ENCODE measurements at places on chromosomes 2 and 18. TPM values are rescaled to one million over a fixed set of nuclear protein-coding genes. Genes with fewer than 3 reads are reported as not detected.

DNA sequence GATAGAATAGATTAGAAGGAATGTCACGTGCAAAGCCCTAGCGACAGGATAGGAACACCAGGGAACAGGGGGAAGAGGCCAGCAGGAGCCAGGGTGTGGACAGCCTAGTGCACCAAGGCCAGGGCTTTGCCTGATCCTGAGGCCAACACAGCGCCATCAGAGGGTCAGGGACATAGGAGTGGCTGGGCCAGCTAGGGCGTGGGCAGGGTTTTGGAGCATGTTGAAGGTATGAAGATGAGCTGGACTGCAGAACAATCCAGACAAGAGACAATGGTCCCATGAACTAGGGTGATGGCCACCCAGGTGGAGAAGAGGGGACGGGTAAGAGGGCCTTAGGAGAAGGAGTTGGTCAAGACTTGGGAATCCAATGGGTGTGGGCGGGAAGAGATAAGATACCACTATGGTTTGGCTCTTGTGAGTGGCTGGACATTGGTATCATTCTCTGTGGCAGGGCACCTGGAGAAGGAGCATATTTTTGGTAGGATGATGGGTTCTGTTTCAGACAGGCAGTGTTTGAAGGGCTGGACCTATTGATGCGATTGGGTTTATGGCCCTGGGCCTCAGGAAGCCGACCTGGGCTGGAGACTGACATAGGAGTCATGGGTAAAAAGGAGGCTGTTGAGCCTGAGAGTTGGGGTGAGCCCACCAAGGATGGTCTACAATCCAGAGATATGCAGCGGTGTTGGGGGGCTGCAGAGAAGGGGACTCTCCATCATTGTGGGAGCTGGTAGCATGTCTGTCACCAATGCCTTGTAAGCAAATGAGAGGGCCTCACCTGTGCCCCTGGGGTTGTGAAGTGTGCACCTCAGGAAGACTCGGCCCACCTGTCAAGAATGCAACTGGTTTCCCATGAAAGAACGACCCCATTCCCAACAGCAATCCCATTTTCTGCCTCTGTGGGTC lies 2.0 kb upstream of the HS1BP3 start:
- no peak overlapping the region for H3K4me3 ChIP-seq
- H3K27ac ChIP-seq: no peak overlapping the region
- peaks cover 32% of the 10 kb centered on the region for H3K4me1 ChIP-seq
- H3K27me3 ChIP-seq: peaks cover 17% of the 10 kb centered on the region
- no peak for DNase-seq

COQ10B gene
- total RNA-seq: 24.3 TPM

DNA sequence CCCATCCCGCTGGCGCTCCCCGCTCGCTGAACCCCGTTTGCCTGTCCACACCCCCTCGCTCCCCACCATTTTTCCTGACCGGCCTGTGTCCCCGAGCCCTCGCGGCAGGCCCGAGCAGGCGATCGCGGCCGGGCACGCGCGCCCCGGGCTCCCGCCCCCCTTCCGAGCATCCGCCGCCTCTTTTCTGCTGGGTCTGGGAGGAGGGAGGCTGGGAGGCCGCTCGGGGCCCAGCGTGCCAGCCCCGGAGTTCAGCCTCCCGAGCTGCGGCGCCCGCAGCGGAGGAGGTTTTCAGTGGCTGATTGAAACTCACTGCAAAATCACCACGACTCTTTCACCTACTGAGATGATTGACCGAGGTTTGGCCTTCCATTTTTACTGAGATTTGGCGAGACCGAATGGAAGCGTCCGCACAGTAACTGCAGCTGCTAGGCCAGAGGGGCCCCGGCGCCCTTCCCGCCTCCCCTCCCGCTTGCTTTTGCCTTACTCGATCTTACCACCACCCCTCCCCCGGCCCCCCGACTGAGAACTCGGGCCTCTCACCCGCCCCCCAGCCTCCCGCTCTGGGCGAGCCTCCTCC lies 4.8 kb downstream of the SOX11 start:
- H3K27me3 ChIP-seq: no peaks in the 10 kb centered on the region
- peaks cover 33% of the 10 kb centered on the region for H3K36me3 ChIP-seq
- peak overlapping the region; percentile 85 for H3K27ac ChIP-seq
- peaks cover 45% of the 10 kb centered on the region for H3K4me1 ChIP-seq

DNA sequence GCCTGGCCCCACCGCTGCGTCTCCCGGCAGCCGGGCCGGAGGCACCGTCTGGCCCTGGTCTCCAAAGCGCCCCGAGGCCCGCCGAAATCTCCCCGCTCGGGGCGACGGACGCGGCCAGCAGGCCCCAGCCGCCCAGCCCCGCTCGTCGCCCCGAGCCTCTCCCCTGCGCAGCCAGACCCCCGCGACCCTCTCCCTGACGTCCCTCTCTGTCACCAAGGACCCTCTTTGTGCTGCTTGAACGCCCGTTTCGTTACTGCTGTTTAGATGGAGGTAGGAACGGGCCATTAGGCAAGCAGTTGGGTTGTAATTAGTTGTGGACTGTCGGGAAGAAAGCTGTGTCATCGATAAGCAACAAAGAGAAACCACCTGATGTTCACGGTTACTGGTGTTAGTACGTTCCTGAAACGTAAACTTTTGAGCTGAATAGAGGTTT lies 686 bp downstream of the UBXN4 start:
- peaks cover 34% of the 10 kb centered on the region for H3K4me1 ChIP-seq
- H3K27me3 ChIP-seq: no peaks in the 10 kb centered on the region
- H3K27ac ChIP-seq: peak overlapping the region; percentile 99
- H3K36me3 ChIP-seq: peaks cover 12% of the 10 kb centered on the region
- peak; percentile 86 for DNase-seq

ZNF397 gene
- total RNA-seq: 24.5 TPM

LRATD1 gene
- not detected for total RNA-seq

DNA sequence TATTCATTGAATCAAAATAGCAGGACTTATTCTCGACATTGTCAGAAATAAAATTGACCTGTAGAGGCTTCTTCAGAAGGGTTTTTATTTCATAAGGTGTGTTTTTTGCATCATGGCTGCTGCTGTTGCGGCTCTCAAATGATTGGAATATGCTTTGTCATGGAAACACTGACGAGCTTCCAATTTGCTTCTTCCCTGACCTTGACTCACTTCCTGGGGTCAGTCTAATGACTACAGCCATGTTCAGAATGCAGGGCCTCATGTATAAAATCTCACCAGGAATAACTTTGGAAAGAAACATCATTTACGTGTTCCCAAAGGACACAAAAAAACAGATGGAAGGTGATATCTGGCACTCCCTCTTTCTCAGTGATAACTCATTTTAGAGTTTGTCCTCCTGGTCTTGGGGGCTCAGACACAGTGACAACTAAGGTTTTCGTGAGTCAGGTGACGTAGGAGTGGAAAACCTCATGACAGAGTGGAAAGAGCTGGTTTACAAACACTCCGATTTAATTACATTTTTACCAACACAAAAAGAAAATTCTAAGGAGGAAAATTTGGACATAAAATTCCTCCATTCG lies 467.0 kb upstream of the RAB12 start:
- no peak overlapping the region for H3K4me3 ChIP-seq
- peaks cover 26% of the 10 kb centered on the region for H3K4me1 ChIP-seq
- DNase-seq: no peak
- H3K36me3 ChIP-seq: peaks cover 31% of the 10 kb centered on the region
- no peaks in the 10 kb centered on the region for H3K27me3 ChIP-seq
- H3K27ac ChIP-seq: peak overlapping the region; percentile 61

DNA sequence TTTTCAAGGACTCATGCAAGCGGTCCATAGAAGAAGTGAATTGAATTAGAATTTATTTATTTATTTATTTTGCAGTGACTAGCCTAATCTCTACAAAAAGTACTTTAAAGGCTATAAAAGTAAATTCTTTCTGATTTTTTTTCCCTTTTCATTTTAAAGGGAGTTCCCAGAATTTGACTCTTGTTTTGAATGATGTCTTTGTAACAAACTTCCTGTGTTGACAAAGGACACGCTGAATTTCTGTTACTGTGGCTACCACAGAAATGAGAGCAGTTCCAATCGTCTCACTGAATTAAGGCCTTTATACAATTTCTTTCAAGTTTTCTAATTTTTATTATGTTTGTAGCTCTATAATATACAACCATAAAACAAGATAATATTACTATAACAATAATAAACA lies 46.3 kb upstream of the LPIN2 start:
- H3K4me3 ChIP-seq: no peak overlapping the region
- H3K27me3 ChIP-seq: peaks cover 4% of the 10 kb centered on the region

GRCh38 chr2:60857056-60857455 lies 24.3 kb upstream of the REL start:
- no peaks in the 10 kb centered on the region for H3K36me3 ChIP-seq
- no peak for DNase-seq

GRCh38 chr2:208097313-208097712 lies 27.0 kb downstream of the CRYGD start:
- H3K36me3 ChIP-seq: no peaks in the 10 kb centered on the region
- peaks cover 3% of the 10 kb centered on the region for H3K4me1 ChIP-seq
- H3K4me3 ChIP-seq: no peak overlapping the region
- H3K27ac ChIP-seq: no peak overlapping the region
- no peak for DNase-seq
- peaks cover 6% of the 10 kb centered on the region for H3K27me3 ChIP-seq

DNA sequence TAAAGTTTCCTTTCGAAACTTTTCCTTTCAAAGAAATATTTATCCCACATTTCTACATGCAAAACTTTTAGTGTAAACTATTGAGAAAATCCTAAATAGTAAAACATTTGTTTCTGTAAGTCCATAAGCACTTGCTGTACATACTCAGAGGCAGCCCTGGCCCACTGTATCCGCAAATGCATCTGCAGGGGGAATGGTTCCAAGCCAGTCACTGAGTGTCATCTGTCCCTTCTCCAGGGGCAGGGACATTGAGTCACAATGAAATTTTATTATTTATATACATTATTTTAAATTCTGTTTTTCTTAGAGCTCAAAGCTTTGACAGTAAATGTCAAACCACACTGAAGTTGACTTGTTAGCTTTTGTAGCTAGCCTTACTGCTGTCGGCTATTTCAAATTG lies 367.2 kb downstream of the MTX2 start:
- no peak overlapping the region for H3K4me3 ChIP-seq
- peaks cover 63% of the 10 kb centered on the region for H3K27me3 ChIP-seq
- no peaks in the 10 kb centered on the region for H3K4me1 ChIP-seq

DNA sequence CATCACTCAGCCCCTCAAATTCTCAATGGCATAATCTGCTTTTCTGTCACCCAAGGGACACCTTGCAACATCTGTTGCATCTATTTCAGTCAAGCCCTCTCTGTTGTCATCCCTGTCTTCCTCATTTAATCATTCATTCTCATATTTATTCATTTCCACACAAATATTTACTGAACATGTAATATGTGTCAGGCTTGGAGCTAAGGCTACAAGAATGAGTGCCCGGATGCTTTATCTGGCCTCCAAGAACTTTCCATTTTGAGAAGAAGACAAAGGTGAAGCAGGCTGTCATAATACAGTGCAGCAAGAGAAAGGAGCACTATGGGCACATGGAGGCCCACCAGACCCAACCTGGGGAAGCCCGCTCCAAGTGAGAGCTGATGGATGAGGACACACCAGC lies 15.6 kb downstream of the IL18RAP start:
- H3K4me3 ChIP-seq: no peak overlapping the region
- peaks cover 18% of the 10 kb centered on the region for H3K27me3 ChIP-seq
- H3K36me3 ChIP-seq: no peaks in the 10 kb centered on the region
- H3K4me1 ChIP-seq: no peaks in the 10 kb centered on the region
- no peak overlapping the region for H3K27ac ChIP-seq
- DNase-seq: no peak

CENPA gene
- total RNA-seq: 4.6 TPM

DNA sequence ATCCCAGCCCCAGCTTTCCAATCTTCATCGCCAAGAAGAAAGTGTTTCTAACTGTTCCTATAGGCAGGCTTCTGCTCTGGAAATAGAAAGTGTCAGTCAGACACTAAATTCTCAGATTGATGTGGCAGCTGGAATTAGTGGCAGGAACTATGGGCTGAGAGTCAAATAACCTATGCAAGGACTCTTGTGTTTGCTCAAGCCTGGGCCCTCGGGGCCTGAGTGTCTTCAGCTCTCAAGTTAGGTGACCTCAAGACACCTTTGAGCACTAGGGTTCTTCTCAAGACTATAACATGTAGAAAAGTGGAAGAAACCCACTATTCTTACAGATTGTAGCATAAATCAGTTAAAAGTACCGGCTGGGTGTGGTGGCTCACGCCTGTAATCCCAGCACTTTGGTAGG lies 694.5 kb downstream of the RNF144A start:
- H3K27ac ChIP-seq: no peak overlapping the region
- no peak overlapping the region for H3K4me3 ChIP-seq
- H3K36me3 ChIP-seq: no peaks in the 10 kb centered on the region
- no peaks in the 10 kb centered on the region for H3K27me3 ChIP-seq
- no peak for DNase-seq

DNA sequence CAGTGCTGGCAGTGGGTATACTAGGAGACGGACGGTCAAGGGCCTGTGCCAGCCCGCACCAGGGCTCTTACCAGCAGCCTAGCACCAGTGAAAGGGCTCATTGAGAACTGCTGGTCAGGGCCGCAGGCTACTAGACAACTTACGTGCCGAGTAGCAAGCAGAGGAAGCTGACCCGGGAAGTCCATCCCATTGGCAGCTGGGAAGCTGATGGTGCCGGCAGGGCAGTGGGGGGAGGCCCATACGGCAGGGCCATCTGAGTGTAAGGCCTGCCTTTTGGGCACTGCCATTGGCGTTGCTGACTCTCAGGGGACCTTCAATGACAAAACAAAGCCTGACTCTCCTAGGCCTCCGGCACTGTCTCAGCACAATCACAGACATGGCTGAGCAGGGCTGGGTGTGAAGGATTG lies 20.6 kb downstream of the EFR3B start:
- peaks cover 4% of the 10 kb centered on the region for H3K36me3 ChIP-seq
- no peaks in the 10 kb centered on the region for H3K4me1 ChIP-seq
- H3K27me3 ChIP-seq: no peaks in the 10 kb centered on the region
- no peak overlapping the region for H3K27ac ChIP-seq

SP140 gene
- total RNA-seq: 1.0 TPM

- H3K36me3 ChIP-seq: peaks cover 22% of the 10 kb centered on the region
- peaks cover 4% of the 10 kb centered on the region for H3K4me1 ChIP-seq
- H3K27me3 ChIP-seq: no peaks in the 10 kb centered on the region
- no peak overlapping the region for H3K4me3 ChIP-seq
- H3K27ac ChIP-seq: no peak overlapping the region
These were observed 44.4 kb downstream of the RPIA start for GRCh38 chr2:88735853-88736252.

GRCh38 chr2:220445429-220446105 lies 818.1 kb downstream of the SLC4A3 start:
- H3K27ac ChIP-seq: no peak overlapping the region
- no peaks in the 10 kb centered on the region for H3K27me3 ChIP-seq
- DNase-seq: no peak
- no peak overlapping the region for H3K4me3 ChIP-seq
- no peaks in the 10 kb centered on the region for H3K4me1 ChIP-seq
